ENCODE measurements at places on chromosomes 3 and 15.

GRCh38 chr15:91320101-91320500 is 220.0 kb downstream of the SV2B start:
- no peak for DNase-seq

DNA sequence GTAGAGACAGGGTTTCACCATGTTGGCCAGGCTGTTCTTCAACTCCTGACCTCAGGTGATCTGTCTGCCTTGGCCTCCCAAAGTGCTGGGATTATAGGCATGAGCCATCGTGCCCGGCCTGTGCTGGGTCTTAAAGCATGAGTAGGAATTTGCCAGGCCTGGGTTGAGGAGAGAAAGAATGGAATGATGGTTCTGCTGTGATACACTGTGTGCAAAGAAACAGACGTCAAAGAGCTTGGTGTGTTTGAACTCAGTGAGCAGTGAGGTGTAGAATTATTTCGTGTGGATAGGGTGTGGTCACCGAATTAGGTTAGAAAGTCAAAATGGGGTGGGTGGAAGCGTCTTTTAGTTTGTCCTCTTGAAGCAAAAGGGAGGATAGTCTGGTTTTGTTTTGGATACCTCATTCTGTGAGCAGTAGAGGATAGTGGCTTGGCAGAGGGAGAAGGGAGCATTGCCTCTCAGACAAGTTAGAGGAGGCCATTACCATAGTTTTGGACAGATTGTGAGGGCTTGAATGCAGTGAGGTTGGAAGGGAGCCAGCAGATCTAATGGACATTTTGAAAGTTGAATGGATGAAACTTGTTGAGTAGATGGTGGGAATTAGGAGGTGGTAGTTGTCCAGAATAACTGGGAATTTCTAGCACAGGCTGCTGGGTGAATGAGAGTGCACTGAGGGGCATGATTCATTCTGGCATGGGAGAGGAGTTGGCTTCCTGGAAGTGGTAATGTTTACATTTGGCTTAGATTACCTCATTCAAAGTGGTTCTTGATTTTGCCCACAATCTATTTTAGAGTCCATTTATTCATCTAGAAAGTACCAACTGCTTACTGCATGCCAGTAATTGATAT is 27.2 kb downstream of the AKAP13 start:
- no peak for DNase-seq

- DNase-seq, result no peak
Observed at GRCh38 chr3:38109580-38110313, 27.2 kb downstream of the ACAA1 start.

GRCh38 chr3:47614788-47615187 is 36.1 kb upstream of the CSPG5 start:
- DNase-seq, result no peak

GRCh38 chr3:120473389-120473788 is 22.6 kb upstream of the FSTL1 start:
- DNase-seq, result no peak

GRCh38 chr3:86388820-86389219 is 602.1 kb downstream of the VGLL3 start:
- DNase-seq, result no peak

- DNase-seq, result no peak
Observed at GRCh38 chr3:195247086-195247862, 23.7 kb downstream of the XXYLT1 start.

GRCh38 chr3:42632146-42632545 is 21.4 kb upstream of the ZBTB47 start:
- no peak for DNase-seq

- no peak for DNase-seq
Observed at GRCh38 chr3:143241481-143241951, 121.9 kb downstream of the CHST2 start.

DNA sequence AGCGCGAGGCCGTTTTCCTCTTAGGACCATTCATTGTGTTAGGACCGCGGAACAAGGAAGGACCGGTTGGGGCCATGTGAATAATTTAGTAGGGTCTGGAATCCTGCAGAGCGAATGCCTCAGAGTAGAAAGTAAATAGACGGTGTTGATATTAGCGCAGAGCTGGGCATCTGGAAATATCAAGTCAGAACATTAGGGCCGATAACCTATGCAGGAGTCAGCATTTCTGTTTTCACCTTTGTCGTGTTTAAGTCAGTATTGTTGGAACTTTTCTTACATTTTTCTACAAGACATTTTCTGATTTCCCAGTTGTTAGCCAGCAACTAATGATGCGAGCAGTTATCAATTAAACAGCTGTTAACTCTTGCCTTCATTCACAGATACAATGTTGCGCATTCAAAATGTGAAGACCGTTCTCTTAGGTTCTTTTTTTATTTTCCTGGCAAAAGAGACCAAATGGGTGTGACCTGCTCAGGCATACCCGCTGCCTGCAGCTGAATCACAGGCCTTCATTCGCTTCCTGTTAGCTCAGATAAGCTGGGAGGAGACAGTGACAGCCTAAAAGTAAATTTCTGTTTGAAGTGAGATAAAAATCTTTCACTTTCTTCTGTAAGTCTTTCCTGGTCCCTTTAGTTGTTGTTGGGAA is 966 bp upstream of the PKM start:
- DNase-seq, result no peak

DNA sequence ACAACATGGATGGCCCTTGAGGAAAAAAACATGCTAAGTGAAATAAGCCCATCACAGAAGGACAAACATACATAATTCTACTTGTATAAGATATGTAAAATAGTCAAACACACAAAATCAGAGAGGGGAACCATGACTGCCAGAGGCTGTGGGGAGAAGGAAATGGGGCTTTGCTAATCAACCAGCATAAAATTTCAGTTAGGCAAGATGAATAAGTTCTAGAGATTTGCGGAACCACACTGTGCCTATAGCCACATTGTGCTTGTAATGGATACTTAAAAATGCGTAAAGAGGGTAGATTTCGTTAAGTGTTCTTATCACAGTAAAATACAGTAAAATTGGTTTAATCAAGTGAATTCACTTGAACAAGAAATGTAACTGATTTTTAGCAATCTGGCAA is 33.7 kb upstream of the SPTBN5 start:
- no peak for DNase-seq

GRCh38 chr3:129592381-129593131 is 13.9 kb downstream of the PLXND1 start:
- DNase-seq, result no peak

GRCh38 chr3:106577241-106577640 is 708.4 kb upstream of the CBLB start:
- DNase-seq, result no peak

- no peak for DNase-seq
Observed at GRCh38 chr3:184372296-184372821, 5.6 kb downstream of the THPO start.

DNA sequence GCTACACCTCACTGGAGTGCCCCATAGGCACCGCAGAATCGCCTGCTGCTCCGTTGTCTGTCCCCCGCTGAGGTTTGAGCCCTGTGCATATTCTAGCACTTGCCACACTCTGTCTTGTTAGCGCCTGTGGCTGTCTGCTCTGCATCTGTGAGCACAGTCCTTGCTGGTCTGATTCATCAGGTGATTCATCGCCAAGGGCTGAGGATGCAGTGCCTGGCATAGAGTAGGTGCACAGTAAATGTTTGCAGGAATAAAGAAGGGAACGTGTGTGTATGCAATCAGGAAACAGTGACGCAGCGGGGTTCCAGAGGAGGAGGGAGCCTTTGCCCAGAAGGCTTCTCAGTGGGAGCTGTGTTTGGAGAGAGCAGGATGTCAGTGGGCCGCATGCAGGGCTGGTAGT is 124.0 kb upstream of the PLXNA1 start:
- DNase-seq, result no peak

DNA sequence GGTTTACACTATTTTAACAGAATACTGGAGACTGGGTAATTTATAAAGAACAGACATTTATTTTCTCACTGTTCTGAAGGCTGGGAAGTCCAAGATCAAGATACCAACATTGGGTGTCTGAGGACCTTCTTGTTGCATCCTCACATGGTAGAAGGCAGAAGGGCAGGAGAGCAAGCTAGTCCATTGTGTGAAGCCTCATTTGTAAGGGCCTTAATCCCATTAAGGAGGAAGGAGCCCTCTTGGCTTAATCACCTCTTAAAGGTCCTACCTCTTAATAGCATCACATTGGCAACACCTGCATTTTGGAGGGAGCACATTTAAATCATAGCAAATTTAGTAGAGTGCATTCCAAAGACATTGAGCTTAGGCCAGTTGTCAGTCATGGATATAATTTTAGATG is 26.2 kb downstream of the UBE2Q2 start:
- DNase-seq, result no peak

DNA sequence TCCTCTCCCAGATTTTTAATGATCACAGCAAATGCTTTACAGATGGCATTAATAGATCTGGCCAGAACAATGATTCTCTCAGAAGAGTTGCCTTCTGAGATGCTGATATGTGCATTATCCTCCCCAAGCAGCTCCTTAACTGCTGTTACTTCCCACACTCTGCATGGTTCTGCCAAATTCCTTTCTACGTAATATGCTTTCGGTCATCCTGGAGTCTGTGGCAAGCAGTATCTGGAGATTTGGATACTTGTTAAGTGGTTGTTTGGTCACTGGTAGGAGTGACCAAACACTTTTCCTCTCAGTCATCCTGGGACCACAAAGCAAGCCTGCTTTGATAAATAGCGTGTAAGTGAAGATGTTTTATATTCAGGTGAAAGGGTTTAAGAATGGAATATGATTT is 71.1 kb upstream of the CCNL1 start:
- DNase-seq, result no peak

DNA sequence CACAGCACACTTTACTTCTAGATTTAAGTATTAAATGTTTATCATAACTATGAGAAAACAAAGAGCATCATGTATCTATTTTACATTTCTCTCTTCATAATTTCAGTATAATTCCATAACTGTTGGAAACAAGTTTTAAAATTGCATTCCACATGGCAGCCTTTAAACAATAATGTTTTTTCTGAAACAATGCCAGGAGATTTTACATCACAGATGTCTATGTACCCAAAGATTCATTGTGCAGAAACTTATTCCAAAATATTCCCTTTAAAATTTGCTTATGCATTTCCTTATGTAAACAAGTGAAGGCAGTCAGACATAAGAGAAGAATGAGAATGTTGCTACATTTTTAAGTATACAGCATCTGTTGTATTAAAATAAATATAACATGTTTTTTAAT is 324.9 kb upstream of the COL8A1 start:
- DNase-seq, result no peak

- DNase-seq, result no peak
Observed at GRCh38 chr3:157240408-157240807, 80.5 kb upstream of the CCNL1 start.

DNA sequence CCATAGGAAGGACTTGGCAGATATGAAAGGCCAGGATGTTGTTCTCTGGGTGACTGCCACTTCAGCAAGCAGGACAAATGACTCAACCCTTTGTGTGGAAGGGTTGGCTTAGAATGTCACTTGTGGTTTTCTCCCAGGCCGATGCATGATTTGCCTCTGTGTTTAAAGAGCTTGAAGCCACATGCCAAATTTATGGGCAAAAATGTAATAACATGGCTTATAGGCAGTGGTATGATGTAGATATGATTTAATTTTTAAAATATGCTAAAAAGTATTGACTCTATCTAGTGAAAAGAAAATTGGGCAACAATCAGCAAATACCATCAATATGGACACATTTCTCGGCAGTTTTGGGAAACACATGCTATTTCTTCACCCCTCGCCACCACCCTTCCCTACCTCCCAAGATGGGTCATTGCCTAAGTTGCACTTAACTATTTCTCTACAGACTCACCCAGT is 114.6 kb downstream of the CYP19A1 start:
- no peak for DNase-seq

DNA sequence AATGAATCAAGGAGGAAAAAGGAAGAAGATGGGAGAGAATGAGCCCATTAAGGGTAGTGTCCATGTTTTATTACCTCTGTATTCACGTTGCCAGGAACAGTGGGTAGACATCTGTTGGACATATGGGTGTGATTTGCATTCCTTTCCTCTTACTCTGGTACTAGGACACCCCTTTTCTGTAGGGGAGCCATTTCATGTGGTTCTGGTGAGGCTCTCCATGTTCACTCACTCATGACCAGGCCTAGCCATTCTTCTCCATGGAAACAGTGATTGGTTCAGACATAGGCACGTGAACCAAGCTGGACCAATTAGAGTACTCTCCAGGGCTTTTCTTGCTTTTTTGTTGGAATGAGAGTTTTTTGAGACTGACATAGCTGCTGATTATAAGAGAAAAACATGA is 39.6 kb upstream of the PDCD6IP start:
- no peak for DNase-seq

GRCh38 chr3:109702252-109702651 is 364.9 kb upstream of the DPPA4 start:
- DNase-seq, result no peak

- no peak for DNase-seq
Observed at GRCh38 chr3:64354956-64355355, 129.7 kb upstream of the PRICKLE2 start.

- DNase-seq, result no peak
Observed at GRCh38 chr3:185767002-185767688, 57.7 kb downstream of the IGF2BP2 start.

- DNase-seq, result no peak
Observed at GRCh38 chr3:73098873-73099272, 37.4 kb downstream of the EBLN2 start.

GRCh38 chr15:41936649-41937567 is 35.4 kb downstream of the EHD4 start:
- peak; percentile 40 for DNase-seq

- DNase-seq, result no peak
Observed at GRCh38 chr3:61114316-61114953, 136.8 kb downstream of the FHIT start.

- no peak for DNase-seq
Observed at GRCh38 chr3:14505803-14506500, 34.2 kb downstream of the GRIP2 start.

- no peak for DNase-seq
Observed at GRCh38 chr3:34292605-34293300, 494.3 kb downstream of the PDCD6IP start.

DNA sequence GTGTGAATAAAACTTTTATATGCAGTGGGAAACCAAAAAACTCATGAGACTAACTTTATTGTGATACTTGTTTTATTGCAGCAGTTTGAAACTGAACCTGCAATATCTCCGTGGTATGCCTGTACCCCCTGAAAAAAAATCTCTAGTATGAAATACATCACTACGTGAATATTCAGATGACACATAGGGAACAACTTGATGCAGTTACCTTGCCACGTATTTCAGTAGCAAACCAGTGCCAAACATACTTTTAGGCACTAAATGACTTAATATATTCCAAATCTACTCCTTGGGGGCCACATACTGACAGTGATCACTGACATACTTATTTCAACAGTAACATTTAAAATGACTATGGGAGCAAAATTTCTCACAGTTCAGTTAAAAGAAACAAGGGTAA is 13.8 kb downstream of the CRBN start:
- DNase-seq, result no peak

DNA sequence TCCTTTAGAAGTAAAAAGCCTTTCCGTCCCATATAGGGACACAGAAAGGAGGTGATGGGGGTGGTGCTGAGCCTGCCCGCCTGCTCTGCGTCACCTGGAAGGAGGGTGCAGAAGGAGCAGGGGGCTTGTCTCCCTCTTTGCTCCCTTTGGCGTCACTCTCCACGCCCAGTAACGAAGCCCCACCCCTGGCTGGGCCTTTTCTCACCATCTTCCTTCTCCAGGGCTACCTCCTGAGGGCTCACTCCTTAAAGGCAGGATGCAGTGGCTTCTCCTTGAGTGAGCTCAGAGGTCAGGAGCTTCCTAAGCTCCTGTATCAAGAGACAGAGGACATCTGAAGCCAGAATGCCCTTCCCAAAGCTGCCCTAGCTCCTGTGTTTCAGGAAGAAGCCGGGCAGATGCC is 31.5 kb downstream of the SLCO3A1 start:
- DNase-seq, result no peak

Measured in stimulated activated CD8-positive, alpha-beta memory T cell treated with anti-CD3 and anti-CD28 coated beads, Interleukin-4, amount 100 ng/mL, for 1 hour (primary cell).